ENCODE measurements at places on chromosomes 6 and 20. TPM values are rescaled to one million over a fixed set of nuclear protein-coding genes. Genes with fewer than 3 reads are reported as not detected.

Gene FAXC
- 6.3 TPM for polyA plus RNA-seq

DNA sequence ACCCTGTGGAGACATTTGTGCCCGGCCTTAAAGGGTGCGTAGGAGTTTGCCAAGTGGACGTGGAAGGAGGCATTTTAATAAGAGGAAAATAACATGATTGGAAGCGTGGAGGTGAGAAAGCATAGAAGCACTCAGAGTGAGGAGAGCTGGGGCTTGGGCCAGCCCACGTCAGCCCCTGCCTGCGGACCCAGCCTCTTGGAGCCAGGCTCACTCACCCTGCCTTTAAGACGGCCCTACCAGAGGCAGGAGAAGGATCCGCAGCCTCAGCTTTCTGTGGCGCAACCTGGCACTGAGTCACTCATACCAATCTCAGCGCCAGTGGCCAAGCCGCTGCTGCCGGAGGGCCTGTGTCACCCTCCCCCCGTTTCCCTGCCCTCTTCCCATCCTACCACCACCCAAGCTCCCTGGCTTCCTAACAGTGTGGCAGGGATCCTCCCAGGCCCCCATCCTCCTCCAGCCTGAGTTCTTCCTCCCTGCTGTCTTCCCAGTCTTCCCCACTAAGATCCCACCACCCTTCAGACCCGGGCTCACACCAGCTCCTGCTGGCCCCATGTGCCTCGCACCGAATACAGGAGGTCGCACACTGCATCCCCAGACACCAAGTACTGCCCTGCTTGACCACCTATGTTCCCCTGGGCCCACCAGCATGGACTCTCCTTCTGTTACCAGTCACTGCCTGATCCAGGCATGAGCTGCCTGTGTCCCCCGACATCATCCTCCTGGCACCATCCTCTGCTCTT lies 285.2 kb downstream of the UST start:
- peaks cover 15% of the 10 kb centered on the region for H3K4me1 ChIP-seq
- no peaks in the 10 kb centered on the region for H3K36me3 ChIP-seq
- no peak overlapping the region for H3K4me3 ChIP-seq
- peak overlapping the region; percentile 28 for H3K27ac ChIP-seq

- no peak overlapping the region for H3K4me3 ChIP-seq
- H3K36me3 ChIP-seq = no peaks in the 10 kb centered on the region
- peak; percentile 14 for DNase-seq
- no peaks in the 10 kb centered on the region for H3K27me3 ChIP-seq
Measured at GRCh38 chr6:140554421-140554820, 1180.0 kb upstream of the CITED2 start.

Gene ASIP
- not detected for polyA plus RNA-seq

GRCh38 chr6:1908784-1909183 lies 299.1 kb downstream of the FOXC1 start:
- no peaks in the 10 kb centered on the region for H3K27me3 ChIP-seq
- H3K4me3 ChIP-seq = no peak overlapping the region
- H3K27ac ChIP-seq = no peak overlapping the region
- H3K36me3 ChIP-seq = no peaks in the 10 kb centered on the region
- DNase-seq = no peak

Gene HLA-F
- 72.6 TPM for polyA plus RNA-seq

Gene NDUFAF4
- polyA plus RNA-seq = 11.1 TPM

DNA sequence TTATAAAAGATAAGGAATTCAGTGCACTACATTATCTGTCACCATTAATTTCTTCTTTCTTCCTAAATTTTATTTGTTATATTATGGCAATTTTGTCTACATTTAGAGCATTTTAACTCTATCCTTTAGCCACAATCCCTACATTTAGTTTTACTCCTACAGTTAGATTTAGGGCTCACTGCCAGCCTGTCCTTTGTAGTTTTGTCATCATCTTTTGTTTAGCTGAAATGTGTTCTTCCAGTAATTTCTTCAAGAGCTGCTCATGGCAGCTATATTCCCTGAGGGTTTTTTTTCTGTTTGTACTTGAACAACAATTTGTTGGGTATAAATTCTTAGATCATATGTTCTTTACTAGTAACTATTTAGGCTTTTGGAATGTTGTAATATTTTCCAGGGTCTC lies 72.7 kb upstream of the B3GAT2 start:
- H3K36me3 ChIP-seq = no peaks in the 10 kb centered on the region
- no peak overlapping the region for H3K27ac ChIP-seq
- H3K4me1 ChIP-seq = no peaks in the 10 kb centered on the region
- no peak overlapping the region for H3K4me3 ChIP-seq

DNA sequence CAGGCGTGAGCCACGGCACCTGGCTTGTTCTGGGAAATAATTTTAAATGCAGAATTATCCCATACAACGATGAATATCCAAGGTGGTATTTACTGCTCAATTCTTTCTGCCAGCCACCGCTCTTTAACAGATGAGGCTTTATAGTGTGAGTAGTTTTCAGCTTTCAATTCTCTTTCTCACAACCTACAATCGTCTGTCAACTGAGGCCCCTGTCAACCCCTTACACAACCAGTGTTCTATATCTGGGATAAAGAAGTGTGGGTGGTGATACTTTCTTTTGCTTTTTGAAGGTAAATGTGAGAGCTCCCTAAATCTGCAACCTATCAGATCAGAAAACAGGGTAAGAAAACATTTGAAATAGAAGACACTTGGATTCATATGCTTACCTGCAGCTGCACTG lies 22.5 kb downstream of the STAU1 start:
- H3K27ac ChIP-seq = no peak overlapping the region
- H3K27me3 ChIP-seq = no peaks in the 10 kb centered on the region
- no peak overlapping the region for H3K4me3 ChIP-seq
- H3K36me3 ChIP-seq = no peaks in the 10 kb centered on the region
- peaks cover 23% of the 10 kb centered on the region for H3K4me1 ChIP-seq

- DNase-seq = no peak
- no peaks in the 10 kb centered on the region for H3K4me1 ChIP-seq
- H3K27me3 ChIP-seq = no peaks in the 10 kb centered on the region
- H3K4me3 ChIP-seq = no peak overlapping the region
Measured at GRCh38 chr6:130810307-130811030, 16.7 kb upstream of the SMLR1 start.

DNA sequence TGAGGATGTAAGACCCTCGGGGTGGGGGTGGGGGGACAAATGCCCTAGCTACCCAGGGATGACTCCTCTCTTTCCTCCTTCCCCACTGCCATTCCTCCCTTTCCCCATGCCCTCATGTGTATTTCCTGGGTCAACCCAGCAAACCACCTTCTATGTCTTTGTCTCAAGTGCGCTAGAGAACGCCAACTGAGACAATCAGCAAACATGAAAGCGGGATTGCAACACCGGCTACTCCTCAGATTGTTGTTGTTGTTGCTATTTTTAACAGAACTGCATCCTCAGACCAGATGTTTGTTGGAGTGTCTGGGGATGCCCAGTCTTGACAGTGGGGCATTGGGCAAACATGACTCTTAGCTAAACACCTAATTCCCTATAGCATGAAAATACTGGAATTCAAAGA lies 39.3 kb upstream of the HIVEP1 start:
- H3K4me3 ChIP-seq = no peak overlapping the region
- DNase-seq = no peak

Gene DPPA5
- not detected for polyA plus RNA-seq

GRCh38 chr6:140940251-140940925 lies 1192.3 kb upstream of the GJE1 start:
- H3K27ac ChIP-seq = no peak overlapping the region
- H3K4me3 ChIP-seq = no peak overlapping the region
- H3K27me3 ChIP-seq = no peaks in the 10 kb centered on the region
